Stomach (tissue), 19 donors: ENCODE measurements at places on chromosomes 5 and 9.

DNA sequence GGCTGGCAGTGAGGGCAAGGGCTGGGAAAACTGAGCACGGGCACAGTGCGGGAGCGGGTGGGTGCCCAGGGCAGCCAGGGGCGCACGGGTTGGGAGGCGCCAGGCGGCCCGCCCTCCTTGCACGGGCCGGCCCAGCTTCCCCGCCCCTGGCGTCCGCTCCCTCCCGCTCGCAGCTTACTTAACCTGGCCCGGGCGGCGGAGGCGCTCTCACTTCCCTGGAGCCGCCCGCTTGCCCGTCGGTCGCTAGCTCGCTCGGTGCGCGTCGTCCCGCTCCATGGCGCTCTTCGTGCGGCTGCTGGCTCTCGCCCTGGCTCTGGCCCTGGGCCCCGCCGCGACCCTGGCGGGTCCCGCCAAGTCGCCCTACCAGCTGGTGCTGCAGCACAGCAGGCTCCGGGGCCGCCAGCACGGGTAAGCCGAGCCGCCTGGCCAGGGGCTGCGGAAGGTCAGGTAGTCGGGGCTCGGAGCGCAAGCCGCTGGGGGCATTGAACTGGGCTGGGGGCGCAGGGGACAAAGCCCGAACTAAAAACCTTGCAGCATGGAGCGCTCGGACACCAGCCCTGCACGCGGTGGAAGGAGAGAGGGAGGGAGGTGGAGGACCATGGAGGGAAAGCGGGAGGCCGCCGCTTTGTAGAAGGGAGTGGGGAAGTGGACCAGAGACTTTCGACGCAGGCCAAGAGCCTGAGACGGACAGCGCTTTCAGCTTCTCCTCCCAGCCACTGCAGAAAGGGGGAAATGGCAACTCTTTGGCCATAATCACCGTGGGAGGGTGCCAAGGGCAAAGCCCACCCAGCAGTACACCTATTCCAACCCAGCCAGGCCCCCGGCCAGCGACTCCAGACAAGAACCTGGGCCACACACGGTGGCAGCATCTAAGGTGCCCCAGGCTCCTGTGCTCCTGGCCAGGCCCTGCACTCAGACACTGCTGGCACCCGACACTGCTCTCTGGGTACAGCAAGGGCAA, at the start of gene TGFBI:
TGFBI (plus strand) TSS at position 207 of the 961 bp plus-strand sequence; CDS start at position 275, 68 bp downstream.
- peak within 1 kb of the TSS; percentile 67 for H3K4me3 ChIP-seq
- H3K27ac ChIP-seq: peak within 1 kb of the TSS; percentile 63
- peaks cover 21% of the 10 kb centered on the region for H3K27me3 ChIP-seq
- peaks cover 17% of the 10 kb centered on the region for H3K4me1 ChIP-seq
- DNase-seq: peak; percentile 89

- H3K27ac ChIP-seq: no peak overlapping the region
- no peak overlapping the region for H3K4me3 ChIP-seq
- no peak for DNase-seq
- H3K36me3 ChIP-seq: peaks cover 76% of the 10 kb centered on the region
Measured at GRCh38 chr5:75387806-75388205, 50.8 kb downstream of the HMGCR start.

GRCh38 chr5:41143131-41143901, 70.0 kb downstream of the C6 start:
- no peak for DNase-seq
- no peak overlapping the region for H3K27ac ChIP-seq
- no peaks in the 10 kb centered on the region for H3K36me3 ChIP-seq
- H3K4me1 ChIP-seq: no peaks in the 10 kb centered on the region

- no peaks in the 10 kb centered on the region for H3K27me3 ChIP-seq
- DNase-seq: no peak
- H3K27ac ChIP-seq: no peak overlapping the region
- H3K4me1 ChIP-seq: no peaks in the 10 kb centered on the region
- H3K4me3 ChIP-seq: no peak overlapping the region
- no peaks in the 10 kb centered on the region for H3K36me3 ChIP-seq
Measured at GRCh38 chr5:174139623-174140022, 94.1 kb downstream of the NSG2 start.

GRCh38 chr5:117945258-117945657, 1043.1 kb downstream of the DTWD2 start:
- H3K27me3 ChIP-seq: no peaks in the 10 kb centered on the region
- DNase-seq: no peak
- H3K4me1 ChIP-seq: no peaks in the 10 kb centered on the region
- no peak overlapping the region for H3K4me3 ChIP-seq
- H3K36me3 ChIP-seq: no peaks in the 10 kb centered on the region

GRCh38 chr9:127214421-127215267, 49.9 kb upstream of the GARNL3 start:
- no peak overlapping the region for H3K4me3 ChIP-seq
- H3K27ac ChIP-seq: no peak overlapping the region
- no peaks in the 10 kb centered on the region for H3K4me1 ChIP-seq
- H3K27me3 ChIP-seq: no peaks in the 10 kb centered on the region
- DNase-seq: peak; percentile 79
- H3K36me3 ChIP-seq: peaks cover 16% of the 10 kb centered on the region

DNA sequence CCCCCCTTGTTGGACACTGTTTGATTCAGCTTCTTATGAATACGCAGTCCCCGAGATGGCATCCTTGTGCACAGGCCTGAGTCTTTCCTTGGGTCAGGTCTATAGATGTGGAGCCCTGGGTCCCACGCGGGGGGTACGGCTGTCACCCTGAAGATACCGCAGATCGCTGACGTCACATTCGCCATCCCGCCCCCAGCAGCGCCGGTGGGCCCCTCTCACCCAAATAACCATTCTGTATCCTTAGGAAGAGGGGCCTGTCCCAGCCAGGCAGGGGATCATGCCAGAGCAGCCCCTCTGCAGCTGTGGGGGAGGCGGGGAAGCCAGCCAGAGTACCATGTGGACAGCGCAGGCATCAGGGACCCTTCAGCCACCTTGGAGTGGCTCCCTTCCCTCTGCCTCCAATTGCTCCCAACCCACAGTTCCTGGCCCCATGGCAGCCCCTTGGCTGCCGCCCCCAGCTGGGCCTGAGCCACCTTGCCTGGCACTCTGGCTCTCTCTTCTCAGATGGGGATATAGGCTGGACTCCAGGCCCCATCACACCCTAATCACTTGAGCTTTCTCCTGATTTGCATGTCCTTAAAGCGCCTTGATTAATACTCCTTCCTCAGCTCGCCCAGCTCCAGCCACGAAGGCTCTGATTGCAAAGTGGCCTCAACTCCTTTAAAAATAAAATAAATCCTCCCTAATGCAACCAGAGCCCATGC, 189.8 kb downstream of the C9orf50 start:
- DNase-seq: no peak
- no peaks in the 10 kb centered on the region for H3K36me3 ChIP-seq
- H3K4me3 ChIP-seq: no peak overlapping the region
- H3K27me3 ChIP-seq: no peaks in the 10 kb centered on the region
- no peak overlapping the region for H3K27ac ChIP-seq

DNA sequence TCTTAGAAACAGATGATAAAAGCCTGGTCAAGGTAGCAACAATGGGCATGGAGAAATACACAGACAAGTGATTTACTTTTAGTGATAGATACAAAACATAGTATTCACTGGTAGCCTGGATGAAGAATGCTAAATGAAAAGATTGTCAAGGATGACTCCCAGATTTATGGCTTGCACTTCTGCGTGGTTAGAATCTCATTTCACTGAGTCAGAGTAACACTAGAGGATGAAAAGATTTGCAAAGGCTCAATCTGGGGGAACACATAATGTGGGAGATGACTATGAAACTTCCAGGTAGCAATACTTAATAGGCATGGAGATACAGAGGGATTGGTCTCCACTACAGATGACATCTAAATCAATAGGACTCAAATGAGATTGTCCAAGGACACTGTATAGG, 38.4 kb downstream of the AGTPBP1 start:
- H3K36me3 ChIP-seq: no peaks in the 10 kb centered on the region
- DNase-seq: no peak
- no peak overlapping the region for H3K4me3 ChIP-seq
- H3K4me1 ChIP-seq: no peaks in the 10 kb centered on the region
- no peaks in the 10 kb centered on the region for H3K27me3 ChIP-seq

DNA sequence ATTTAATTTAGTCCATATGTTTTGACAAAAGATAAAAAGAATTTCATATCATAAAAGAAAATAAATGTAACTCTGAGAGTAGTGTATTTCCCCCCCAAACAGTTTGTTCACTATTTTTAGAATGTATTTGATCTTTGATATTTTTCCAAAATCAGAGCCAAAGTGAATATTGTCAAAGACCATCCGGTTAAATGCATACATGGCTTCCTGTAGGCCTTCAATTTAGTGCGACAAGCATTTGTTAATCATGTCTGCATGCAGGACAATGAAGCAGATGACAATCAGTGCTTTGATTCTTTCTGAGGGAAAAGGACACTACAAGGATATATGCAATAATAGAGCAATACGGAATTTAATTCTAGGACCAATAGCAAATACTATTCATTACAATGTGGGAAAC, 79.8 kb downstream of the ACTBL2 start:
- no peak for DNase-seq
- no peaks in the 10 kb centered on the region for H3K4me1 ChIP-seq
- H3K4me3 ChIP-seq: no peak overlapping the region

DNA sequence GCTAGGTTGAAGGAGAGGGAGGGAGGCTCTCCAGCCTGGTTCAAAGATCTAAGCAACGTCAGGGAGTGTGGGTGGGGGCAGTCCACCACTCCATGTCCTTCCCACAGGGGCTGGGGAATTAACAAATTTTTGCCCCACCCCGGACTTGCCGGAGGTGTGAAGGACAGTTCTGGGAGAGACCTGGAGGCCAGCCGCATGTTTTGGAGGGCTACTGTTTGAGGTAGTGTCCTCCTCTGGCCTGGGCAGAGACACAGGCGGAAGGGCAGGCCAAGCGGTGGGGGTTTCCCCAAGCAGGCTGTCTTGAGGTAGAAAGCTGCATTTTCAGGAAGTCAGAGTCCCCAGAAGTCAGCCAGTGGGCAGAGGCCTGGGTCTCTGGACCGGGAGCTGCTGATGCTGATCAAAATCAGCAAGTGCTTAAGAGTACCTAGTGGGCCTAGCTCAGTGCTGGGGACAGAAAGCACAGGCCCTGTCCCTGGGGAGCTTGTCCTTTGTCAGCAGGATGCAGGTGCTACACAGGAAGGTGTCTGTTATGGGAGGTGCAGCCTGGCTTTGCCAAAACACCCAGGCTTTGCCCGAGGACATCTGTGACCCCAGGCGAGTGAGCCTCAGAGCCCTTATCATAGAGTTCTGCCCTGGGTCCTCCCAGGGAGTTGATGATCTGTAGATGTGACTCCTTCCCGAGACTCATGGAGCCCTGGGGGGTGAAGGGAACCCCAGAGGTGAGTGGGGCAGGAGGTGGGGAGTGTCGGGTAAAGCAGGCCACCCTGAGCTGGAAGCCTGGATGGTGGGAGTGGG, 18.5 kb downstream of the JADE2 start:
- DNase-seq: no peak
- peaks cover 45% of the 10 kb centered on the region for H3K4me1 ChIP-seq
- no peak overlapping the region for H3K27ac ChIP-seq
- H3K27me3 ChIP-seq: no peaks in the 10 kb centered on the region

- H3K36me3 ChIP-seq: peaks cover 5% of the 10 kb centered on the region
- H3K4me3 ChIP-seq: no peak overlapping the region
- no peak for DNase-seq
- H3K27me3 ChIP-seq: no peaks in the 10 kb centered on the region
- H3K27ac ChIP-seq: peak overlapping the region; percentile 31
- H3K4me1 ChIP-seq: peaks cover 88% of the 10 kb centered on the region
Measured at GRCh38 chr5:149418910-149419531, 39.9 kb upstream of the IL17B start.

DNA sequence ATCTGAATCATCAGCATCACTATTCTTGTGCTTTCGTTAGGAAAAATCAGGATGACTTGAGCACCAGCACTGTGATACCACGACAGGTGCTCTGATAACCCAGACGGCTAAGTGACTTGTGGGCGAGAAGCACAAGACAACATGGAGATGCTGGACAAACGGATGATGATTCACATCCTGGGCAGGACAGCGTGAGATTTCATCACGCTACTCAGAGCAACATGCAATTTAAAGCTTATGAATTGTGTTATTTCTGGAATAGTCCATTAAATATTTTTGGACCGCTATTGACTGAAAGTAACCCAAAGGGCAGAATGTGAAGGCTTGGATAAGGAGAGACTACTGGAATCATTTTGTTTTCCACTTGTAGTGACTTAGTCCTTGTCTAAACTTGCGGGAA, 114.8 kb upstream of the DAPK1 start:
- no peaks in the 10 kb centered on the region for H3K27me3 ChIP-seq
- H3K4me1 ChIP-seq: no peaks in the 10 kb centered on the region
- no peaks in the 10 kb centered on the region for H3K36me3 ChIP-seq
- H3K27ac ChIP-seq: no peak overlapping the region
- DNase-seq: no peak

- no peak overlapping the region for H3K27ac ChIP-seq
- H3K27me3 ChIP-seq: no peaks in the 10 kb centered on the region
- no peak overlapping the region for H3K4me3 ChIP-seq
- no peaks in the 10 kb centered on the region for H3K4me1 ChIP-seq
Measured at GRCh38 chr9:98135938-98136337, 16.9 kb upstream of the TRIM14 start.

- DNase-seq: peak; percentile 45
- no peak overlapping the region for H3K27ac ChIP-seq
- no peaks in the 10 kb centered on the region for H3K4me1 ChIP-seq
- H3K36me3 ChIP-seq: no peaks in the 10 kb centered on the region
- H3K27me3 ChIP-seq: no peaks in the 10 kb centered on the region
Measured at GRCh38 chr5:113204525-113205161, 228.0 kb downstream of the DCP2 start.
